ENCODE measurements at places on chromosomes 7 and 10. TPM values are rescaled to one million over a fixed set of nuclear protein-coding genes. Genes with fewer than 3 reads are reported as not detected.

GRCh38 chr10:99329554-99330346, 594 bp downstream of the CNNM1 start:
- H3K4me1 ChIP-seq: peaks cover 13% of the 10 kb centered on the region
- peak; percentile 16 for DNase-seq
- H3K4me3 ChIP-seq: peak overlapping the region; percentile 74
- H3K27me3 ChIP-seq: no peaks in the 10 kb centered on the region
- no peaks in the 10 kb centered on the region for H3K36me3 ChIP-seq

GRCh38 chr10:26743091-26743490, 45.6 kb downstream of the PDSS1 start:
- no peak for DNase-seq
- H3K36me3 ChIP-seq: peaks cover 20% of the 10 kb centered on the region
- H3K4me3 ChIP-seq: no peak overlapping the region
- H3K27me3 ChIP-seq: no peaks in the 10 kb centered on the region

- H3K4me1 ChIP-seq: peaks cover 20% of the 10 kb centered on the region
- peak overlapping the region; percentile 83 for H3K4me3 ChIP-seq
- DNase-seq: peak; percentile 22
- no peaks in the 10 kb centered on the region for H3K36me3 ChIP-seq
- H3K27ac ChIP-seq: peak overlapping the region; percentile 22
- H3K27me3 ChIP-seq: no peaks in the 10 kb centered on the region
Measured at GRCh38 chr7:7639847-7640220, 718 bp upstream of the UMAD1 start.

DNA sequence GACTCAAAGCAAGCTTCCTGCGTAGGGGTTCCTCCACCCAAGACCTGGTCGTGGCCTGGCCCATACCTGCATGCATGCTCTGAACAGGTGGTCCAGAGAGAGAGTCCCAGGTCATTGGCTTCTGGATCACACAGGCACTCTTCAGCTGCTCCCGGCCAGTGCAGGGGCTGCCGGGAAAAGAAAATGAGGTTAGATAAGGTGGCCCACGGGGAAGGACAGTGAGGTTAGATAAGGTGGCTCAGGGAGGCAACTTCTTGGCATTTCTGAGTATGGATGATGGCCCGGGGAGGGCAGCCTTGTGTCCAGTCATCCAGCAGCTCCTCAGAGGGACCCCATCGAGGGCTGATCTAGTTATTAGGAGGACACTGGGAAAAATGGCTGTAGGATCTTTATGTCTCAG, 87.4 kb downstream of the FRMPD2 start:
- no peak for DNase-seq
- H3K4me1 ChIP-seq: no peaks in the 10 kb centered on the region
- H3K4me3 ChIP-seq: no peak overlapping the region
- no peak overlapping the region for H3K27ac ChIP-seq
- peaks cover 26% of the 10 kb centered on the region for H3K27me3 ChIP-seq

- H3K4me3 ChIP-seq: no peak overlapping the region
- 0 out of 2 replicates have a peak, but pooled peaks cover 9% of the 10 kb centered on the region for H3K4me1 ChIP-seq
- H3K36me3 ChIP-seq: no peaks in the 10 kb centered on the region
- DNase-seq: no peak
- no peaks in the 10 kb centered on the region for H3K27me3 ChIP-seq
Measured at GRCh38 chr7:37915438-37915837, 1.2 kb downstream of the SFRP4 start.

- H3K4me3 ChIP-seq: peak overlapping the region; percentile 53
- no peaks in the 10 kb centered on the region for H3K36me3 ChIP-seq
- no peaks in the 10 kb centered on the region for H3K27me3 ChIP-seq
- H3K27ac ChIP-seq: peak overlapping the region; percentile 92
Measured at GRCh38 chr10:63554657-63555056, 33.5 kb downstream of the REEP3 start.

The PDE6C gene
- not detected for total RNA-seq

The AKR1D1 gene
- total RNA-seq: not detected

The SLC39A12 gene
- total RNA-seq: not detected

The CNNM2 gene
- 7.2 TPM for total RNA-seq

The CUL2 gene
- 119 TPM for total RNA-seq
